ENCODE measurements at places on chromosomes 11 and 22.

- DNase-seq: no peak
These were observed 321.1 kb downstream of the TENM4 start for GRCh38 chr11:79119491-79120284.

- no peak for DNase-seq
These were observed 7.9 kb upstream of the SCGB1A1 start for GRCh38 chr11:62410972-62411371.

- DNase-seq: no peak
These were observed 43.4 kb upstream of the MN1 start for GRCh38 chr22:27844656-27845591.

DNA sequence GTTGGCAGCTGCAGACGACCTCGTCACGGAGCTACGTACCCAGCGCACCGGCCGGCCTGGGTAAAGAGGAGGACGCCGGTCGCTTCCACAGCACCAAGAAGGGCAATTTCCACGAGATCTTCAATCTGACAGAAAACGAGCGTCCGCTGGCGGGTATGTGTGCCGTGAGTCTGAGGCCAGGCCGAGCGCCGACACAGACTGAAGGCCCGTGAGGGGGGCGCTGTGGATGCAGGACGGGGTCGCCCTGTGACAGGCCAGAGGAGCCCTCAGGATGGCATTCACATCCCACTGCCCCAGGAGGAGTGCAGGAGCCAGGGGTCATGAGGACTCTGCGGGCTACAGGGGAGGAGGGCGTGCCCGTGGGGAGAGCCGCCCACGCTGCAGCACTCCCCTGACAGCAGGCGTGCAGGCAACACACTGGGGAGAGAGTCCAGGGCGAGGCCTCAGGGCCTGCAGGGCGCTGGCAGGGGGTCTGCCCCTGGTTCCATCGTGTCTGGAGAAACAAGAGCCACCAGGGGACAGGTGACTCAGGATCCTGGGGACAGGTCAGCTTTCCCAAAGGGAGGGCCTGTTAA is 53.6 kb downstream of the GRAMD4 start:
- DNase-seq: no peak

DNA sequence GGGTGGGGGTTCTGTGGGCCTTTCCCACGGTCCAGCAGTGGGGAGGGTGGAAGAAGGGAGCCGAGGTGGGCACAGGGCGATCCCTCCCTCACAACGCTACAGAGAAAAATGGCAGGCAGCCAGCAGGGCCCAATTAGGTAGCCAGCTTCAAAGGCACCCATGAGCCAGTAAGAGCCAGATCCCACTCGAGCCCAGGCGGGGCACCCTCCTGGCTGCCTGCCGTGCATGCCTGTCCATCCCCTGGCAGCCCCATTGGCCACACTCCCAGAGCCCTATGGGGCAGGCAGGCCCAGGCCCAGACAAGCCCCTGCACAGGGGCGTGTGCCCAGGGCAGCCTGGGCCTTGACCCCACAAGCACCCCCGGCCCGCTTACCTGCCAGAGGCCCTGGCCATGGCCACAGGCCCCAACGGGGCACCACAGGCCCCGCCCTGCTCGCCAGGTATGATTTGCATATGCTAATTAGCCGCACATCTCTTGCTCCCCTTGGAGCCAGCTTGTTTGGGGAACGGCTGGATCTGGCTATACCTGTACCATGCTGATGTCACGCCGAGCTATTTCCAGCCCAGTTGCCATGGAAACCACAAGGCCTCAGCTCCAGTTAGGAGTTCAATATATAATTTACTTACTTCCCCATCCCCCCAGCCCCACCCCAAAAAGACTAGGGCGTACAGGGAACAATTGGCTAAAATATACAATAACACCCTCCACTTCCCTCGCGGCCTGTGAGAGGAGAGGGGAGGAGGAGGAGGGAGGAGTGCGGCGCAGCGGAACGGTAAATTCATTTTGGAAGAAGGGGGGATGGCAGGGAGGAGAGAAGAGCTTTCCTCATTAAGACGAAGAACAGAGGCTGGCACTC is 47.5 kb upstream of the TCF20 start:
- no peak for DNase-seq

GRCh38 chr22:31958625-31959239 is 14.4 kb downstream of the YWHAH start:
- DNase-seq: no peak

DNA sequence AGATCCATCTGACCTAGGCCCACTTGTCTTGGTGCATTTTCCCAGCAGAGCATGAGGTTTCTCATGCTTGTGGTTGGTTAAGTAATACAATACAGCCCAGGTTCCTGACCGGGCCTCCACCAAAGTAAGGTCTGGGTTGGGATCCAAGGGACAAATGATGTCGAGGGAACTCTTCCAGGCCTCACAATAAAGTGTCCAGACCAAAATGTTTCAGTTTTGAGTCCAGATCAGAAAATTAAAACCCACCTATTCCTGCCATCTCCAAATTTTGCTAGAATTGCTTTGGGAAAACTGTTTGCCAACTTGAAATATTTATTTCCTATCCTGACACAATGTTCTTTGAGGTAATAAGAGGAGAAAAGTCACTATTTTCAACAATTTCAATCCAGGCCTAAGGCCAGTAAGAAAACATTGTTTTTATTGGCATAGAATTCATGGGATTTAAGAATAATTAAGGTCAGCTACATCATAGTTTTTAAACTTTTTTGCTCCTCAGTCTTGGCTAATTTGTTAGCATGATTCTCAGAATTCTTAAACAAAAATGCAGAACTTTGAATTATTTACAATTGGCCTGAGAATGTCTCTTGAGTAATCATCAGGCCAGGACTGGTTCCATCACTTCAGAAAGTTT is 51.4 kb downstream of the ME3 start:
- DNase-seq: no peak

DNA sequence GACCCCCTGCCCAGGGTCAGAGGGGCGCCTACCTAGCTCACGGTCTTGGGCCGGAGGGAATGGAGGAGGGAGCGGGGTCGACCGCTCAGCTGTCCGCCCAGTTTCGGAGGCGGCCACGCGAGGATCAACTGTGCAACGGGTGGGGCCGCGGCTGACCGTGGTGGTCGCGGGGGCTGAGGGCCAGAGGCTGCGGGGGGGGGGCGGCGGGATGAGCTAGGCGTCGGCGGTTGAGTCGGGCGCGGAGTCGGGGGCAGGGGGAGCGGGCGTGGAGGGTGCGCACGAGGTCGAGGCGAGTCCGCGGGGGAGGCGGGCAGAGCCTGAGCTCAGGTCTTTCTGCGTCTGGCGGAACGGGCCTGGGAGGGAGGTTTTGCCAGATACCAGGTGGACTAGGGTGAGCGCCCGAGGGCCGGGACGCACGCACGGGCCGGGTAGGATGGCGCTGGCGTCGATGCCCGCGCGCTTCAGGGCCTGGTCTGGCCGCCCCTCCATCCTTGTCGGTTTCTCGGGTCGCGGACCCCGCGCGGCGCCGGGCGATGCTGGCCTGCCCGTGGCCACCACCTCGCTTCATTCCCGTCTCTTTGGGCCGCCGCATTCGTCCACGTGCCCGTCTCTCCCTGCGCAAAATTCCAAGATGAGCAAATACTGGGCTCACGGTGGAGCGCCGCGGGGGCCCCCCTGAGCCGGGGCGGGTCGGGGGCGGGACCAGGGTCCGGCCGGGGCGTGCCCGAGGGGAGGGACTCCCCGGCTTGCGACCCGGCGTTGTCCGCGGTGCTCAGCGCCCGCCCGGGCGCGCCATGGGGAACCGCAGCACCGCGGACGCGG is at the start of gene DRD4:
DRD4 (plus strand) TSS at position 759 of the 822 bp plus-strand sequence; CDS start at position 795, 36 bp downstream.
- DNase-seq: no peak

GRCh38 chr11:12757416-12757815 is 83.2 kb downstream of the TEAD1 start:
- DNase-seq: no peak

DNA sequence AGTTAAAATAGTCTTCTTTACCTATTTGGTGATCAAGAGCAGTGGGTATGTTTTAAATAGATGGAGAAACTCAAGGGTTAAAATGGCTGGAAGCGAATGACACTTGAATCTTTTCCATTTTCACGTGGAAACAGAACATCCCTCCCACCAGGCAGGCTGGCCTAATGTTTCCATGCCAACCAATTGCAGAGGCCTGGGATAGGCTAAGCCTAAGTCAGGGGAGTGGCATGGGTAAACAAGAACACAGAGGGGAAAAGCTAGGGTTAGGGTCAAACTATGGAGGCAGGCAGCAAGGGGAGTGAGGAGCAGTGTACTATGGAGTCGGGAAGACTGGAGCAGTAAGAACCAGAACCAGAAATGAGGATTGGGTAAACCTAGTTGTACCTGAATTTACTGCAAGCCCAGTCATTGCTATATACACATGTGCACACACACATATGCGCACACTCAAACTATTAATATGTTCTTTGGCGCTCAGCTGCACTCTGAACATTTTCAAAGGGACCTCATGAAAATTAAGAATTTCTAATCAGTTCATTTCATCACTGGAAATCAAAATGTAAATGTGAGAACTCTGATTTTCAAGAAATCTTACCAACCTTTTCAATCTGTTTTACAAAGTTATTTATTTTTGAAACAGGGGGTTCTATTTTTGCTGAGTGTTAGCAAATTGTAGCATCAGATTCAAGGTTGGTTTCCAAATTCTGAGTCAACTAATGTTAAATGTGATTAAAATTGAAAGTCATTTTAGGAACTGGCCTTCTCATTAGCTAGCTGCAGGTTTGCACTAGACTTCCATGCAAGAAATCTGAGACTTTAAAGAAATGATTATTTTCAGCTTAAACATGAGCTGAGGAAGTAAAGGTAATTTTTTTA is 327.0 kb upstream of the CCDC90B start:
- no peak for DNase-seq

- no peak for DNase-seq
These were observed 106.0 kb downstream of the RPL27A start for GRCh38 chr11:8788616-8789015.

GRCh38 chr11:70501051-70501901 is 102.9 kb downstream of the CTTN start:
- no peak for DNase-seq

- DNase-seq: no peak
These were observed 122.9 kb downstream of the DCDC1 start for GRCh38 chr11:31246451-31247165.

DNA sequence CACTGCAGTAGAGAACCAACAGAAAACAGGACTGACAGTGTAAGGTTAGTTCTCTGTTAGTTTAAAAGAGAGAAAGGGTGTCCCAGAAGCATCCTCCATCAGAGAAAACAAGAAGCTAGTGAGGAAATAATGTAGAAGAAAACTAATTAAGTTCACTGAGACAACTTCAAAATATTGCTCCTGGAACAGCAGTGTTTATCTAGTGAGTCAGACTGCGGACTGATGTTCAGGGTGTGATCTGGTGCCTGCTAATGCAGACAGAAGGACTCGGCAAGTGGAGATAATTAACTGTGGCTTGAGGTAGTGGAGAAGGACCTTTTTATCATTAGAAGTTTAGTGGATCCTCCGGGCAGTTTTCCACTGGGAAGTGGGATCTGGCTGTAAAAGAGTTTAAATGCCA is 55.4 kb downstream of the CDON start:
- no peak for DNase-seq

DNA sequence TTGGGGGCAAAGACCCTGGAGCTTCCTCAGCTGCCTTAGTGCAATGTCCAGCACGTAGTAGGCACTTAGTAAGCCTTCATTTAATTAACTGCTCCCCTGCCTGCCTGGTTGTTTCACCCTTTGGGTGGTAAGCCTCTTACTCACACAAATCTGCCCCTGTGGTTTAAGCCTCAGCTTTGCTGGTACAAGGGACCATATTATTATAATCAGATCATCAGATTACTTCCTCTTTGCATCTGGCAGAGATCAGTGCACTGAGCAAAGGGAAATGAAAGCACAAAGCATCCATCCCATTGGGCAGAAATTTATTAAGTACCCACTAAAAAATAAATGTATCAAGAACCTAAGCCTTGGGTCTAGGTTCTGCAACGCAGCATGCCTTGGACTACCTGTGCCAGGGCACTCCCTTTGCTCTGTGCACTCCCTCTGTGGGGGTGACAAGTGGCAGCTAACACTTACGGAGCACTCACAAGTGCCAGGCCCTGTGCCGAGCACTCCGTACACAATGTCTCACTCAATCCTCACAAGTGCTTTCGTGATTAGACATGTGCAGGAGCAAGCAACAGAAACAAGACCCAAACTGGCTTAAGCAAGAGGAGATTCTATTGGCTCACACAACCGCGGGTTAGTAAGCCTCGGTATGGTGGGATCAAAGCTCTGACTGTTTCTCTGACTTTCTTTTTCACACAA is 34.9 kb upstream of the DAGLA start:
- no peak for DNase-seq

- no peak for DNase-seq
These were observed 767 bp downstream of the SLC43A1 start for GRCh38 chr11:57514538-57515331.

GRCh38 chr11:65530157-65530496 is 5.2 kb downstream of the SCYL1 start:
- DNase-seq: no peak

DNA sequence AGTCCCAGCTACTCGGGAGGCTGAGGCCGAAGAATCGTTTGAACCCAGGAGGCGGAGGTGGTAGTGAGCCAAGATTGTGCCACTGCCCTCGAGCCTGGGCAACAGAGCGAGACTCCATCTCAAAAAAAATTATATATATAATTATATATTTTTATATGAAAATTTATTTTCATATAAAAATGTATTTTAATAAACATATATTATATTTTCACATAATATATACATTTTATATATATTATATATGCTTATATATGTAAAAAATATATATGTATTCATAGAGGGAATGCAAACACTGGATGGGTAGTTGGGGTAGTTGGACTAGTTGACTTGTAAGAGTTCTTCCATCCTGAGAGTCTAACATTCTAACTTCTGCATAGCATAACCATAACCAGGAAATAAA is 20.3 kb downstream of the DEUP1 start:
- no peak for DNase-seq

- DNase-seq: no peak
These were observed 8.3 kb downstream of the TP53AIP1 start for GRCh38 chr11:128934351-128934750.

- no peak for DNase-seq
These were observed 30.1 kb upstream of the KCNJ11 start for GRCh38 chr11:17418444-17419081.

- DNase-seq: no peak
These were observed 407.0 kb downstream of the BRD1 start for GRCh38 chr22:49420651-49421050.

GRCh38 chr11:38693306-38693705 is 2095.3 kb upstream of the RAG2 start:
- no peak for DNase-seq
